ENCODE measurements at places on chromosomes 1 and 21.
A peak's percentile ranks its signal among the peaks of the same experiment; 100 is the strongest.

- DNase-seq, result no peak
Observed at GRCh38 chr1:41587791-41588190, 103.3 kb upstream of the EDN2 start.

- DNase-seq, result no peak
Observed at GRCh38 chr1:15616373-15617172, 685 bp upstream of the DDI2 start.

- DNase-seq, result no peak
Observed at GRCh38 chr1:180501865-180502360, 464 bp downstream of the ACBD6 start.

DNA sequence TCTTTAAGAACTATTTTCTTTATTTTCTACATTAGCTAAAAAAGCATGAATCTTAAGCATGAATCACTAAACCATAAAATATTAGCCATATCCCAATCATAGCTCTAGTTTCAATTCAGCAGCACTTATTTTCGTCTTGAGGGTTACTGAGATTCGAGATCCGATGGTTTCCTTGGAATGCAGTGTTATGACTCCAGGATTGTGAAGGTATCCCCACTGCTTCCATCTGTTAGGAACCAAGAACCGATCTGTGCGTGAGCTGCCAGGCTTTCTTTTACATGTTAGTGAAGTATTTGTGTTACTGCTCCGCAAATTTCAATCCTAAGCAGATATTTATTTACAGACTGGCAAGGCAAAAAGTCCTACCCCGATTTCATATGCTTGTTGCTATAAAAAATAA is 18.8 kb downstream of the TNFRSF9 start:
- DNase-seq, result no peak

- DNase-seq, result no peak
Observed at GRCh38 chr1:211750599-211750998, 75.2 kb upstream of the NEK2 start.

GRCh38 chr1:119711804-119712341 is at the start of gene PHGDH:
Gene PHGDH, plus strand, starts transcription at chr1:119711934. Its CDS starts 89 bp downstream, at chr1:119712023.
- DNase-seq, result peak; percentile 29

DNA sequence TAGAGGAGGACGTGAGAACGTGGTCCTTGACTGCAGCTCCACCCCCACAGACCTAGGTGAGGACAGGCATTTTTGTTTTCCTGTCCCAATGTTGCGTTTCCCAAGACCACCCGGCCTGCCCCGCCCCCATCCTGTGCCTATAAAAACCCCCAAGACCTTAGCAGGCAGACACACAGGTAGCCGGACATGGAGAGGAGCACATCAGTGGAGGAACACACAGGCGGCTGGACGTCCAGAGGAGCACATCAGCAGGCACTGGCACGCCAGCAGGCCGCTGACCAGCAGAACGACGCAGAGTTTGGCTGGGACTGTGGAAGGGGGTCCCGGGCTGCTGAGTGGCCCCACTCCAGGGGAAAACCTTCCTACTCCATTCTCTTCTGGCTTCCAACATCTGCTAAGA is 12.7 kb upstream of the HMGCL start:
- no peak for DNase-seq
